ENCODE measurements at places on chromosomes 7 and 10.

DNA sequence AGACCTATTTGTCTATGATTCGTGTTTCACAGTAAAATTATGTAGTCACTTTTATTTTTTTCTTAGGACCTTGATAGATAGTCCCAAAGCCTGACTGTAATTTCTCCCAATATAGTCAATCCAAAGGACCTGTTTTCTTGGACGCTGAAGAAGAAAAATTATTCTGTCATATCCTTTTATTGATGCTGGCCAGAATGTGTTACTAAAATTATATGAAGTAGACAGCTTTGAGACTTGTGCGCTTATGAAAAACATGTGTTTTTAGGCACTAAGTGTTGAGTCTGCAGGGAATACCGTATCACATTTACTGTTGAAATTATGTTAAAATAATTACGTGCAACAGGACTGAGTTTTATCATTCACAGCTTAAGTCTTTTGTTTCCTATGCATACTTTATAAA is 17.9 kb downstream of the TES start:
- DNase-seq, result no peak

DNA sequence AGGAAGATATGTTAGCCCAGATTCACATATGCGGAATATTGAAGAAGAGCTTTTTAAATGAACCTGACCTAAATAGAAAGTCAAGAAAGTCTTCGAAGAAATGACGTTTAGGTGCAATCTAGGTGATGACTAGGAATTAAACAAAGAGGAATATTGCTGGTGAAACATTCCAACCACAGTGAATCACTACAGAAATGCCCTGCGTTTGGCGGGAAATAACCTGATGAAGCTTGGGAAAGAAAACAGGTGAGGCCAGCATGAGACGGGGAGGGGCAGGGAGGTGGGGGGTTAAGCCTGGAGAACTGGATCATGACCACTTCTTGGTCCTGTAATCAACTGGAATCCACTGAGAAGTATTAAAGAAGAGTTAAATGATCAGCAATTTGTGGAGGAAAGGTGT is 299.4 kb upstream of the VSTM2A start:
- DNase-seq, result no peak

GRCh38 chr7:80823057-80823456 is 95.8 kb downstream of the SEMA3C start:
- DNase-seq, result no peak

GRCh38 chr7:141674702-141675101 is 27.3 kb downstream of the DENND11 start:
- DNase-seq, result no peak

DNA sequence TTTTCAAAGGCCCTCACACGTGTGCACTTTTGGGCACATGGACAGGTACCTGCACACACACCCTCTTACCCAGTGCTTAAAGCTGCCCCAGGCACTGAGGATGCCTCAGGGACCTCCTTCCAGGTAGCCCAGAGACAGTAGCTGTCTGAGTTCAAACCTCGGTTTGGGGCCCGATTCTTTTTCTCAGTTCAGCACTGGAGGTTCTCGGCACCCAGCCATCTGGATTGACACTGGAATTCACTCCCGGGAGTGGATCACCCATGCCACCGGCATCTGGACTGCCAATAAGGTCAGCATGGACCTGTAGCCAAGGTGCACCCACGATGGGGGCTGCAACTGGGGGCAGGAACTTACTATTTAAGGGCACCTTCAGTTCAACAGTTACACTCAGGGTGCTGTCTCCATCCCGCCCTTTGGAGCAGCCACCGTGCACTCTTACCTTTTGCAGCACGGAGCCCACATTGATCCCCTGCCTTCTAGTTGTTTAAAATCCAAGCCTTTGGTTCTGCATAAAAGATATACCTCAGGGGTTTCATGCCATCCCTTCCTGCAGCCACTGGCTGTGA is 17.7 kb downstream of the CPA5 start:
- DNase-seq, result no peak

GRCh38 chr10:69600761-69601330 is 27.6 kb upstream of the NEUROG3 start:
- no peak for DNase-seq

GRCh38 chr10:71331736-71332135 is 12.7 kb downstream of the SLC29A3 start:
- DNase-seq, result no peak

GRCh38 chr10:48224296-48224695 is 50.2 kb downstream of the FRMPD2 start:
- DNase-seq, result no peak

- no peak for DNase-seq
Measured at GRCh38 chr10:28841625-28842024, 164.3 kb downstream of the BAMBI start.

GRCh38 chr10:129110780-129111179 is 356.3 kb upstream of the MGMT start:
- DNase-seq, result no peak

Measured in caudate nucleus (tissue), 63 donors.